A549 treated with ZK216348 at 1 μM for 4 hours (cell line): ENCODE measurements at places on chromosomes 4 and X. TPM values are rescaled to one million over a fixed set of nuclear protein-coding genes. Genes with fewer than 3 reads are reported as not detected.

SFRP2 gene
- total RNA-seq = not detected in 5 replicates

CLDN22 gene
- not detected in 5 replicates for total RNA-seq

MAGEA11 gene
- not detected in 5 replicates for total RNA-seq

GAGE12J gene
- total RNA-seq = not detected in 5 replicates

PCDH19 gene
- total RNA-seq = 0.02 to 0.06 TPM (median 0.04 TPM) in 3 of 5 replicates, not detected in the others

SSX1 gene
- not detected in 5 replicates for total RNA-seq

NKAP gene
- 7.3 to 14.4 TPM (median 7.9 TPM) in 5 replicates for total RNA-seq

EFHC2 gene
- total RNA-seq = 0.14 to 0.67 TPM (median 0.23 TPM) in 4 of 5 replicates, not detected in the other

HPSE gene
- 1.1 to 2.2 TPM (median 1.3 TPM) in 5 replicates for total RNA-seq

UGT2B11 gene
- total RNA-seq = 0.06 to 0.17 TPM (median 0.09 TPM) in 3 of 5 replicates, not detected in the others

MTNR1A gene
- 0.21 to 0.91 TPM (median 0.43 TPM) in 5 replicates for total RNA-seq

FHIP1A gene
- total RNA-seq = 0.07 to 0.47 TPM (median 0.18 TPM) in 5 replicates

GRIA2 gene
- total RNA-seq = not detected in 5 replicates

FBXL5 gene
- 27.3 to 41.1 TPM (median 29.6 TPM) in 5 replicates for total RNA-seq

OTC gene
- not detected in 5 replicates for total RNA-seq

ZNF280C gene
- 2.3 to 3.7 TPM (median 2.7 TPM) in 5 replicates for total RNA-seq

QRFPR gene
- 0.12 TPM in 1 of 5 replicates, not detected in the others for total RNA-seq

CLDN2 gene
- 5.7 to 8.2 TPM (median 7.9 TPM) in 5 replicates for total RNA-seq

NXF2B gene
- total RNA-seq = not detected in 5 replicates

SLITRK4 gene
- total RNA-seq = not detected in 5 replicates

SPANXN3 gene
- not detected in 5 replicates for total RNA-seq

DGAT2L6 gene
- not detected in 5 replicates for total RNA-seq

VSIG4 gene
- not detected in 5 replicates for total RNA-seq

EPGN gene
- total RNA-seq = not detected in 5 replicates

PLP1 gene
- total RNA-seq = not detected in 5 replicates

PCDH10 gene
- 0.06 to 0.21 TPM (median 0.16 TPM) in 5 replicates for total RNA-seq

TSPYL2 gene
- total RNA-seq = 10.3 to 14.7 TPM (median 12.5 TPM) in 5 replicates

SOD3 gene
- total RNA-seq = not detected in 5 replicates

SERPINA7 gene
- not detected in 5 replicates for total RNA-seq

ARHGAP36 gene
- not detected in 5 replicates for total RNA-seq
